ENCODE measurements at places on chromosomes 16 and 17.
A peak's percentile ranks its signal among the peaks of the same experiment; 100 is the strongest.

GRCh38 chr16:65725156-65725845, 603.4 kb upstream of the CDH11 start:
- no peak for DNase-seq

- no peak for DNase-seq
These were observed 91.8 kb downstream of the KCNJ12 start for GRCh38 chr17:21467739-21468490.

DNA sequence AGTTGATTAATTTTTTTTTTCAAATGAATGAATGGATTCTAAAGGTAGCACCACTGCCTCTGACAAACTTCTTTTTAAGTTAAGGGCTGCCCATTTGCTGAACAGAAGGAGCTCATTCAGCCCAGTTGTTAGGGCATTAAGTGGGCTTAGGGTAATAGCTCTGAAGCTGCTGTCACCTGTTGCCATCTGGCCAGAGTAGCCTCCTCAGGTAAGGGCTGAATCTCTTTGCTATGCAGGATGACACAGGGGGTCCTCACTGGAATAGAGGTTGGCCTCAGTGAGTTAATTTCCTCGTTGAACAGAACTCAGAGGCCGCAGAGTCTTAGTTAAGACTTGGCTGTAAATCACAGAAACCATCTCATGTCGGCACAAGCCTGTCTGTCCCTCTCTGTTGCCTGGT, 232.8 kb downstream of the CCDC182 start:
- DNase-seq, result no peak

DNA sequence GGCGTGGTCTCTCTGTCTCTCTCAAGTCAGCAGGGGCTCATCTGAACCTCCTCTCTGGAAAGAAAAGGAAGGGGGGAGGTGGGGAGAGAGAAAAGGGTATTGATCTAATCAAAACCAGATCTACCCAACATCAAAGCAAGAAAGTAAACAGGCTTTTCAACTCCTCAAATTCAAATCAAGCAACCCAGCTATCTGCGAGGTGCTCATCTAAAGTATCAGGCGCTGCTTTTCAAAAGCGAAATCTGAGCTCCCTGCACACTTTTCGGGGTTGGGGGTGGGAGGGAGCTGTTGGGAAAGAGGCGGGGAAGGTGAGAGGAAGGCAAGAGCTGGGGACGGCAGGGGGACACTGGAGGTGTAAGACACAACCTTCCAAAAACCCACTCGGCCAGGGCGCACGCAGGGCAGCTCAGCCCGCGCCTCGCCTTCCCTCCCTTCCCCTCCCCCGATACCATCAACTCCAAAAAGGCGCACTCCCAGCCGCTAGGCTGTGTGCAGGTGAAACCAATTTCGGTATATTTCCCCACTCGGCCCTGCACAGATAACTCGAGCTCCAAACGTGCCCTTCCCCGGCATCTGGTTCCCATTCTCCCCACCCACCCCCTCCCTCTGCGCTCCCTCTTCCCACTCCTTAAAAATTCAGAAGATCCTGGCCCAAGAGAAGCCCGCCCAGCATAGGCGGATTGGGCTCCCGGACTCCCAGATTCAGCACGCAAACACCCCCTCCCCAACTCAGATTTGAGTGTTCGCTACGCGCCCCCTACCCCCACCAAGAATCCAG, 2.6 kb downstream of the AXIN2 start:
- no peak for DNase-seq

DNA sequence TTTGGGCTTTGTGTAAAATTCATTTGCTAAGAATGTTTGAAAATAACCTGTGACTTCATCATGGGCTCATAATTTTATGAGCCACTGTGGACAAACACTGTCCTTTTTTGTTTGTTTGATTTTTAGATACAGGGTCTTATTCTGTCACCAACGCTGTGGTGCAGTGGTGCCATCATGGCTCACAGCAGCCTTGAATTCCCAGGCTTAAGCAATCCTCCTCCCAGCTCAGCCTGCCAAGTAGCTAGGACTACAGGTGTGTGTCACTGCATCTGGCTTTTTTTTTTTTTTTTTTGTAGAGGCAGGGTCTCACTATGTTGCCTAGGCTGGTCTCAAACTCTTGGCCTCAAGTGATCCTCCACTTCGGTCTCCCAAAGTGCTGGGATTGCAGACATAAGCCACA, 8.3 kb downstream of the TEX2 start:
- no peak for DNase-seq

- DNase-seq, result no peak
These were observed 2.6 kb downstream of the PARD6A start for GRCh38 chr16:67663151-67663876.

- no peak for DNase-seq
These were observed 4.8 kb downstream of the MAP2K3 start for GRCh38 chr17:21289175-21289901.

- peak; percentile 17 for DNase-seq
These were observed 77.8 kb downstream of the VMP1 start for GRCh38 chr17:59785091-59785799.

DNA sequence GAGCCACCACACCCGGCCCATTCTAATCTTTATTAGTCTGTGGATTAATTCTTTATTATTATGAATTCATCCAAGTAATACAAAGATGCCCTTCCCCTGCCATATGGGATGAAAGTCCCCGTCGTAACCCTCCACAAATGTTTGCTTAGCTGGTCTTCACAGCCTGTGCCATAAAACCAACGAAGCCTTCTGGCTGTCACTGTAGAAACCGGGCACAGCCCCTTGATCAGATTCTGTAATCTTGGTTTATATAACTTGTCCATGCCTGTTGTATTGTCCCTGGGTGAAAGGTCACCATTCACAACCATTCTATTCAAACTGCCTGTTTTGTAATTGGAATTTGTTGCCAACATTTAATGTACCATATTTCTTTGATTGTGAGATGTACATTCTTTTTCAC, 66.5 kb downstream of the ATP2C2 start:
- DNase-seq, result no peak

DNA sequence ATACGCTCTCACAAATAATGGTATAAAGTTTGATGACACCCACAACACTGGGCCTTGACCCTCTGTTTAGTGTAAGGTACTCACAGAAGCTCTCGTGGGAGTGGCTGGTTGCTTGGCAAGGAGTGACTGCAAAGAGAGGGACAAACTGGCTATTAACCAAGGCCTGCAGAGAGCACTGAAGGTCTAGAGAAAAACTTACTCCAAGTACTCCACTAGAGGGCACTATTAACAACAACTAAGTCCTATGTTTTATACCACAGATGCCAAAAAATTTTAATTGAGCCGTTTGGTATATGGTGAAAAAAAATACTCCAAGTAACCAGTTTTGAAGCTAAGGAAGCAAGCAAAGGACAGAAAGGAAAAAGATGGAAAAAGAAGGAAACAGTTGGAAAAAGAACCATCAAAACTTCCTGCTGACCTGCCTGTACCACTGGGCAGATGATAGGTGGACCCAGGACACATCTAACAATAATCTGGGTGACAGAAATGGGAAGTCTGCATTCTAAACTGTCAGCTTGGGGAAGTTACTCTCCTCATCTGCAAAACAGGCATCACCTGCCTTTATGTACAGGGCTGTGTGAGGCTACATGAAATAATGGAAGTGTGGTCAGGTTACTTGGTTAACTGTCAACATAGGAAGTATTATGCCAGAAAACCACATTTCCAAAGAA, 23.2 kb downstream of the DYNC1LI2 start:
- DNase-seq, result peak; percentile 52

DNA sequence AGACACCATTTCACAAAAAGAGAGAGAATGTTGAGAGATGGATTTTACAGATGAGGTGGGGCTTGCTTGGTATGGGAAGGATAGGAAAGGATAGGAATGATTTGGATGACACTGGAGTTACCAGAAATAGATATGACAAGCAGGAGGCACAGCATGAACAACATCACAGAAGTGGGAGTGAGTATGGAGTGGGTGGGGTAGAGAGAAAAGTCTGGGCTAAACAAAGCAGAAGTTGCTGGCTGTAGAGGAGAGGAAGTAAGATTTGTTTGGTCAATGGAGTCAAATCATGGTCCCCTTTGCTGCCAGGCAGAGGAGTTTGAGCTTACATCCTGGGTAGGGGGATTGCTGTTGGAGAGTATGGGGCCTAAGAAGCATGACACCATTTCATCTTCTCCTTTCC, 101.7 kb downstream of the VAT1L start:
- DNase-seq, result no peak

DNA sequence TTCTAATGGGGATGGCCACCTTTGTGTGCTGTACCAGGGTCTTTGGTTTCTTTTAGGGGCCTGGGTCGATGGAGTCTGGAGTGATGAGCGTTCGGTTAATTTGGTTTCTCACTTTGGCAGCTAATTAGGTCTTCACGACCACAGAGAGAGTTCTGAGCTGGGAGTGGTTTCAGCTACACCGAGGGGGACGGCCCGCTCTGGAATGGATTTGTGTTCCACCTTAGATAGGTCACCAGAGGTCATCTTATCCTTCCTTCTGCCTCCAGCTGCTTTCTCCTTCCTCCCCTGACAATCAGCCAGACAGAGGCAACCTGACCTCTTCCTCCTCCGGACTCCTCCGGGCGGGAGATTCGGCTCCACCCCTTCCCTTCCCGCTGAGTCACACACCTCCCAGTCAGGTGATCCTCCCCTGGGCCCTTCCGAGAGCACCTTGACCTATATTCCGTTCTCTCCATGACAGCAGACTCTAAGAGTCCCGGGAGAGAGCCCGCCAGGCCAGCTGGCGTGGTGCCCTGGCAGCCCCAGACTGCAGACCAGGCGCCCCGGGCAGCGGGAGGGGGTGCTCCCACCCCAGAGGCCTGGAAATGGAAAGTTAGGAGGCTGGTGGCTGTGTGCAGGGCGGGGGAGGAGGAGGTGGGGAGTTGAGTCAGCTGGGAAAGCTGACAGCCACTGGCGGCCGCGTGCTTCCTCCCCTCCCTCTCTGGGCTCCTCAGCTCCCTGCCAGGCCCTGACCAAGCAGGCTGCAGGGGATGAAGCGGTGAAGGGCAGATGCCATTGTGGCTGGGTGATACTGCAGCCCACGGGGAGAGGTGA, 44.7 kb downstream of the CHD9 start:
- DNase-seq, result peak; percentile 99

GRCh38 chr17:77306790-77307478, 166.2 kb downstream of the SEC14L1 start:
- DNase-seq, result no peak

GRCh38 chr16:85369741-85370528, 243.2 kb upstream of the GSE1 start:
- DNase-seq, result no peak

- peak; percentile 47 for DNase-seq
These were observed 24.2 kb downstream of the KLHL36 start for GRCh38 chr16:84672276-84673202.

DNA sequence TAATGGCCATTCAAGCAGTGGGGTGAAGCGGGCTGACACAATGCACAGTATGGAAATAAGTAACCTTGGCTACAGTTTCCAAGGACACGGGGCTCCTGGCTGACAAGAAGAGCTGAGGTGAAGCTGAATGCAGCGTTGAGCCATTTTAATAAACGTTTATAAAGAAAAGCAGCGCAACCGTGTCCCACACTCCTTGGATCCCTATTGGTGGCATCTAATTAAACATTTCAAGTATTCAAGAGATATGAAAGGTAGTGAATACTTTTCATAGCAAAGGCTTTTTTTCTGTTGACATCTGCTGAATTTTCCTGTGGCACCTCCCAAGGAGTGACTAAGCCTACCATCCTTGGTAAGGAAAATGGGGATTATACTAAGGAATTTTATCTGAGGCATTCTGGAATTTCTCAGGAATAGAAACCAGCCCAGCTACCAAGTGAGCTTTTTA, 26.5 kb downstream of the DUSP14 start:
- DNase-seq, result no peak

DNA sequence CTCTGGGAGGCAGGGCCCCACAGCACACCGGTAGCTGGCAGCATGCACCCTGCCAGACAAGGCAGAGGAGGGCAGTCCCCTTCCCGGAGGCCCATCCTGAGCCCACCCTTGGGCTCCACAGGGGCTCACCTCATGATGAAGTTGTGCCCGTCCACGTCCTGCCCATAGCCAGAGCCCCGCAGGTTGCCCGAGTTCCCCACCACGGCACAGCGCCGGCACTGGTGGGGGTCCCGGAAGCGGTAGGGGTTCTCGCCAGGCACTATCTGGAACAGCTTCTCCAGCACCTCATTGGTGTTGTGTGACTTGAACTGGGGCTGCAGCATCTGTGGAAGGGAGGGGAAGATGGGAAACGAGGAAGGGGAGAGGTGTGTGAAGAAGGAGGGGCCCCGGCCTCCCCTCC, 44.0 kb downstream of the ST3GAL2 start:
- no peak for DNase-seq

GRCh38 chr17:78242024-78242742, 10.8 kb downstream of the TMEM235 start:
- DNase-seq, result peak; percentile 53

GRCh38 chr17:28327709-28328108, 7.6 kb downstream of the IFT20 start:
- no peak for DNase-seq
